Fibroblast of villous mesenchyme (primary cell): ENCODE measurements at places on chromosomes 3 and 15. TPM values are rescaled to one million over a fixed set of nuclear protein-coding genes. Genes with fewer than 3 reads are reported as not detected.

GRCh38 chr15:63308947-63309346 lies 31.5 kb downstream of the APH1B start:
- no peak for DNase-seq

DNA sequence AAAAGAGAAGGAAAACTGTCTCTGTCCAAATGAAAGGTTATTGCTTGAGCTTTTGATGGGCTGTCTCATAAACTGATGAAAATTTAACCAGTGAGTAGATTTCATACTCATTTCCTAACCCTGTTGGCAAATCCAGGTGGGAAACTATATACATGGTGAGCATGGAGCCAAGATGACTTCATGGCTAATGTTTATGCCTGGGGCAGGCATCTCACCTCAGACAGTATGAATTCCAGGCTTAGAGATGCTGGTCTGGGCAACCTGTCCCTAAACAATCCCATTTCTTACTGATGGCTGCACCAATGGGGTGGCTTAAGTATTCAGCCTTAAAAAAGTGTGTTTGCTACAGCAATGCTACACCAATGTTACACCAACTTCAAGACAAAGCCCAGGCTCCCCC lies 58.1 kb downstream of the SLTM start:
- DNase-seq: no peak

DNA sequence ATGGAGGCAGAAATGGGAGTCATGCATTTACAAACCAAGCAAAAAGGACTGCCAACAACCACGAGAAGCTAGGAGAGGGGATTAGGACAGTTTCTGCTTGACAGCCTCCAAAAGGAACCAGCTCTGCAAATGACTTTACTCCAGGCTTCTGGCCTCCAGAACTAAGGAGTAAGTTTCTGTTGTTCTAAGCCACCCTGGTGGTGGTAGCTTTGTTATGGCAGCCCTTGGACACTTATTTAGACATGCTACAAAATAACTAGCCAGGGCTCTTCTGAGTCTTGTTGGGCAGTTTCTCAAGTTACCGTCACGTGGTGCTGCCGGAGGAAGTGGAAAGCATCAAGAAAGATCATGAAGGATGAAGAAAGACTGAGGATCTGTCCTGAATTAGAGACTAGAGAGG lies 386.5 kb downstream of the LRTM1 start:
- no peak for DNase-seq

- DNase-seq: peak; percentile 91
Measured at GRCh38 chr15:99169769-99170311, 65.0 kb downstream of the SYNM start.

DNA sequence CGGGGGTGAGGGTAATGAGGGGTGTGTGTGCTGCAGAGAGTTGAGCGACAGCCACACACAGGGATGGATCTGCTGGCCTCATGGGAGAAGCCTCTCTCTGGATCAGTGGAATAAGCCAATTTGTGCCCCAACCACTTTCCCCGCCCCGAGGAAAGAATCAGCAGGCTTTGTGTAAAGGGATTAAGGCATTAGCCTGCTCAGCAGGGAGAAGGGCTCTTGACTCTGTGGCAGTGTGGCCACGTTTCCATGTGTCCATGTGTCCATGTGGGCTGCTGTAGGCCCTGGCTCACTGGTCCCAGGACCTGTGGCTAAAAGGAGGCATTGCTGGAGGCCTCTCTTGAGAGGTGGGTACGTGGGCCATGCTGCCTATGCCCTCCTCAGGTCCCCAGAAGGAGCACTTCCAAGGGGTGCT lies 104.7 kb downstream of the HMG20A start:
- no peak for DNase-seq

DNA sequence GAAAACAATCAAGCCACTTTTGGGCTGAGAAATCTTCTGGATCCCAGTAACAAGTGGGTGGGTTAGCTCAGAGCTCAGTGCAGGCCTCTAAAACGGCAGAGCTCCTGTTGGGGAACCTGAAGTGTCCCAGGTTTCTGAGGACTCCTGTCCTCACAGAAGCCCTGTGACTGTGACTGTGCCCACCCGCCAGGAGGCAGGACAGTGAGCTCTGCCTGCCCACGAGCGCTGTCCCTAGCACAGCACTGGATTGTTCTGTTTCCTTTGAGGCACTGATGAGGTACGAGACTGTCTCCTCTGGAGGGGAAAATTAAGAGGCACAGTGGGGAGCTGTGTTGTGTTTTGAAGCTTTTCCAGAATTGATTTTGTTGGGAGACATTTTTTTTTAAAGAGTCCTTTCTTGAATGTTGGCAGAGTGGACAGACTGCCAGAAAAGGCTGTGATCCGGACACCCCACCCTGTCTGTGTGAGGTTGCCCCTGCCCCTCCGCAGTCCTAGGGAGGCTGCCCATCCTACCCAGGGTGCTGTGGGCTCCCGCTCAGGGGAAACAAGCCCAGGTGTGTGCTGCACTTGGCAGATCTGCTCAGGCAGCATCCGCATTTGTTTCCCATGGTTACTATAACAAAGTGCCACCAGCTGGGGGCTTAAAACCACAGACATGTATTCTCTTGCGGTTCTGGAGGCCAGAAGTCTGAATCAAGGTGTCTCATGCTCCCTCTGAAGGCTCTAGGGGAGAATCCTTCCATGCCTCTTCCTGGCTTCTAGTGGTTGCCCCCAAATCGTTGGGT lies 66.6 kb upstream of the LARS2 start:
- no peak for DNase-seq

GRCh38 chr3:33456756-33457155 lies 16.6 kb upstream of the UBP1 start:
- DNase-seq: no peak

GRCh38 chr3:30858894-30859389 lies 35.5 kb downstream of the GADL1 start:
- no peak for DNase-seq

The ERICH6 gene
- total RNA-seq: 0.32 and 0.43 TPM in 2 replicates

The MYNN gene
- 20.9 and 25.5 TPM in 2 replicates for total RNA-seq

The TGM4 gene
- total RNA-seq: not detected in 2 replicates
